ENCODE measurements at places on chromosomes 13 and 19.

- DNase-seq = no peak
Measured at GRCh38 chr19:30479231-30479630, 107.0 kb downstream of the ZNF536 start.

DNA sequence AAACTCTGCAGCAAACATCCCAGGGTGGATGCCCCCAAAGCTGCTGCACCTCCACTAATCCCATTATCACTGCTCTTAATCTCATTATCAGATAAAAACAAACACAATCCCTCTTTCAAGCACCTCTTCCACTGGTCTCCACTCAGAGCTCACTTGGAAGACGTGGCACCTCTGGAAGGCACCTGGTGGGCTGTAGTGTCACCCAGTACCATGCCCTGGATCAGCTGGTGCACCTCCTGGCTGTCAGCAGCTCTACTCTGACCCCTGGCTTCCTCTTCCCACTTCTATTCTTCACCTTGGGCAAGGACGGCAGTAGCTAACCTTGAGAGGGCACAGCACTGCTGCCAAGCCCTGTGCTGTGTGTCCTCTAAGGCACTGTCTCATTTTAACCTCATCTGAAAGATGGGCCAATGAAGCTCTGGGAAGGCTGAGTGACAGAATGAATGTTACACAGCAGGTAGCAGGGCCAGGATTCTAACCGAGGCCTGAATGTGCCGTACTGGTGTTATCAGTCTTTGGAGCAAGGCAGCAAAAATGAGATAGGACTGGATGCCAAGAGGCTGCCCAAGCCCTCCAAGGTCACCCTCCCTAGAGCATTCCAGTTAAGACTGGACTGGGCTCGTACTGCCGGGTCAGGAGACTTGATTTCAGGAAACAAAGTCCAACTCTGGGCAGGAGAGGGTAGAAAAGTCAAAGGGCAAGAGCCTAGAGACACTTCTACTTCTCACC is 7.4 kb downstream of the BRD4 start:
- no peak for DNase-seq

DNA sequence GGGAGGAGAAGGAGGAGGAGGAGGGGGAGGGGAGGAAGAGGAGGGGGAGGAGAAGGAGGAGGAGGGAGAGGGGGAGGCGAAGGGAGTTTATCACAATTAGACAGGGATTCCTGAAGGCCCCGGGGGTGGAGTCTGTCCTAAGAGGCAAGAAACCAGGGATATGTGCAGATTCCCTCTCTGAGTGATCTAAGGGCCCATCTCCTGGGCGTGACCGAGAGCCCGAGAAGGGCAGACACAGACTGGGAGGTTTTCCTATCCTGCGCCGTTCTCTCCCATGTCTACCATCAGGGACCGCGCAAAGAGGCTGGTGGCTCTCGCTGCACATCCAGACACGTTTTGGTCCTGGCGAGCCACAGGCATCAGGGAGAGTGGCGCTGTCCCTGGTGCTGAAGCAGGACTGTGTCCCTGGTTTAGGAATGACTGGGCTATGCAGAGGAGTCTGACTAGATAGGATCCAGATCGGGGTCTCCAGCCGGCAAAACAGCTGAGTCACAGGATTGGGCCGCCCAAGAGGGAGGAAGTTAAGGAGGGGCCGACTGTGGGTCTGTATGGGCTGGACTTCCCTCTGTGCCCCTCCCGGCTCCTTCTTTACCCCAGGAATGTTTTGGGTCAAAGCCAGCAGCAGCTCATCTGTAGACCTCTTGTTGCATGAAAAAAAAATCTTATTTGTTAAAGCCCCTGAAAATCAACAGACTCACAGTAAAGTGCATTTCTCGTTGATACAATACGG is 17.9 kb upstream of the ZNF175 start:
- DNase-seq = peak; percentile 0

DNA sequence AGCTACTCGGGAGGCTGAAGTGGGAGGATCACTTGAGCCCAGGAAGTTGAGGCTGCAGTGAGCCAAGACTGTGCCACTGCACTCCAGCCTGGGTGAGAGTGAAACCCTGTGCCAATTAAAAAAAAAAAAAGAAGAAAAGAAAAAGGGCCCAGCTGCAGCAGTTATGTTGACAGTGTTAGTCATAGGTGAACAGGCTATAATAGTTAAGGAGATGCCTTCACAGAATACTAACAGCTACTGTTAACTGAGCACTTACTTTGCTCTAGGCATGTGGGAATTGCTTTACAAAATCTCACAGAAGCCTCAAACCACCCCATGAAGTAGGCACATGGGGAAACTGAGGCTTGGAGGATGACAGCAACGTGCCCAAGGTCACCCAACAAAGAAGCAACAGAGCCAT is 3.9 kb downstream of the FBXO17 start:
- DNase-seq = no peak

- no peak for DNase-seq
Measured at GRCh38 chr13:74132152-74132775, 1.9 kb downstream of the KLF12 start.

DNA sequence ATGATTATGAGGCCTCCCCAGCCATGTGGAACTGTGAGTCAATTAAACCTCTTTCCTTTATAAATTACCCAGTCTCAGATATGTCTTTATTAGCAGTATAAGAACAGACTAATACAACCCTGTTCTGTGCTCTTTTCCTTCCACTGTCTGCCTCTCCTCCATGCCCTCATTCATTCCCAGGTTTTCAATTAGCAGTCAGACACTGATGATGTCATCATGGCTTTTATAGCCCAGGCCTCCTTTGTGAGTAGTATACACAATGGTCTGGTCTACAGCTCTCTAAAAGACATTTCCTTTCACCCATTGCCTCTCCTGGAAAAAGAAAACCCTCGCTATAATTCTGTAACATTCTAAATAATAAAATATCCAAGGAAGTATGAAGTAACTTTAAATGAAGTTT is 25.5 kb downstream of the FGF14 start:
- DNase-seq = no peak

- no peak for DNase-seq
Measured at GRCh38 chr13:36767276-36767675, 51.7 kb upstream of the RFXAP start.

- no peak for DNase-seq
Measured at GRCh38 chr19:33159893-33160292, 28.0 kb downstream of the WDR88 start.

DNA sequence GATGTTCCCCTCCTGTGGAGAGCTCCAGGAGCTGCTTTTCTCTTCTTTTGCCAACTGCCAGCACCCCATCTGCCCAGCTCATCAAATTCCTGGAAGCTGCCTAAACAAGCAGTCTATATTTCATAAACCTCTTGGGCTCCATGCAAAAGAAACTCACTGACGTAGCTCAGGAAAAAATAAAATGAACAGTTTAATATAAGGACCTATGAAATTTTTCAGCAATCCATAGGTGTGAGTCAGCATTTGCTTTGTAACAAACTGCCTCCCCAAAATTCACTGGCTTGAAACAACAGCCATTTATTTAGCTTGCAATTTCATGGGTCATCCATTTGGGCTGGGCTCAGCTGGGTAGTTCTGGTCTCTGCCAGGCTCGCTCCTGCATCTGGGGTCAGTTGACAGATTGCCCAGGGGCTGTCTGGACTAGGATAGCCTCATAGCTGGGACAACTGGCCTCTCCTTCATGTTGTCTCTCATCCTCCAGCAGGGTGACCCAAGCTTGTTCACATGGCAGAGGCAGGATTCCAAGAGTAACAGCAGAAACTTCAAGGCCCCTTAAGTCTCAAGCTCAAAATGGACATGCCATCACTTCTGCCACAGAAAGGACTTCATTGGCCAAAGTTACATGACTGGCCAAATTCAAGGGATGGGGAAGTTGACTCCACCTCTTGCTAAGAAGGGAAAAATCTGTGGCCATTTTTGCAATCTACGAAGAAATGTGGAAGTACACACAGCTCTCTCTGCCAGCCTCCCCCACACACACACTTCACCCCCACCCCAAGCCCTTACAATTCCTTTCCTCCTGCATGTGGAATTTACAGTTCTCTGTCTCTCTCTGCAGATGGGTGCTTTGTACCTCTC is 7.9 kb upstream of the PVR start:
- no peak for DNase-seq

DNA sequence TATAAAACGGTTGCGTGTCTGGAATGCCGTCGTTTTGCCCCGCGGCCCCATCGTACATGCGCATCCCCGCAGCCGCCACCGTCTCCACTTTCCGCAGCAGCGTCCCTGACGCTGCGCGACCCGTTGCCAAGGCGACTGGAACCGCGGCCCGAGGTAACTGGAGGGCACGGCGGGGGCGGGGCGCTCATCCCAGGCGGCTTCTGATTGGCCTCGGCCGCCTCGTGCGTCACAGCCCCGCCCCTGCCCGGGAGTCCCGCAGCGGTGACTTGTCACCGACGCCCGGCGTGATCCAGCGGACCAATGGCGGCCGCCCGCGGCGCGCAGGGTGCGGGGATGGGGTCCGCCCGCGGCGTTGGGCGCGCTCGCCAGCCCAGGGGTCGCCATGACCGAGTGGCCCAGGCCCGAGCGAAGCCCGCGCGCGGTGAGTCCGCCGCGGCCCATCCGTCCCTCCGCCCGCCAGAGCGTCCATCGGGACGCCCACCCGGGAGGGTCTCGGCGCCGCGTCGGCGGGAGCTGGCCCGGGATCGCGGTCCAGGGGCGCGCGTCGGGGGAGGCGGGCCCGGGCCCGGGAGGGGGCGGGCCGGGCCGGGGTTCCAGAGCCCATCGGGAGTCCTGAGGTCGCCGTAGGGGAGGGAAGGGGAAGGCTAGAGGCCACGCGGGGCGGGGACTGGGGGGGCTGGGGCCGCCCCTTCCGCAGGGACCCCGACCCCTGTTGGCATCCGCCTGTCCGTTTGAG is at the start of gene ZSCAN1:
ZSCAN1 (plus strand) TSS at position 285 of the 736 bp plus-strand sequence. CDS start 3,812 bp downstream, outside the sequence.
- DNase-seq = peak; percentile 89

DNA sequence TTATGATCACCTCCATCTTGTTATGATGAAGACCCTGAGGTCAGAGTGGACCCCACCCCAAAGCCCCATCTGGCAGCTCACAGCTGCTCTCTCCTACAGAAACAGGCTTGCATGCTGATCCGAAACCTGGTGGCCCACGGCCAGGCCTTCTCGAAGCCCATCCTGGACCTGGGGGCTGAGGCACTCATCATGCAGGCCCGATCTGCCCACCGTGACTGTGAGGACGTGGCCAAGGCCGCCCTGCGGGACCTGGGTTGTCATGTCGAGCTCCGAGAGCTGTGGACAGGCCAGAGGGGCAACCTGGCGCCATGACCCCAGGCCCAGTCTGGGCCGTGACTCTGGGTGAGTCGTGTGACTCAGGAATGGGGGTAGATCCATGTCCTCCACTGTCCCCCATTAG is 6.5 kb upstream of the SLC25A42 start:
- no peak for DNase-seq

- DNase-seq = peak; percentile 50
Measured at GRCh38 chr13:100235311-100235901, 146.5 kb downstream of the PCCA start.

GRCh38 chr13:98869408-98870090 is 108.3 kb downstream of the DOCK9 start:
- no peak for DNase-seq

- DNase-seq = no peak
Measured at GRCh38 chr19:7607212-7607873, 11.7 kb downstream of the CAMSAP3 start.

DNA sequence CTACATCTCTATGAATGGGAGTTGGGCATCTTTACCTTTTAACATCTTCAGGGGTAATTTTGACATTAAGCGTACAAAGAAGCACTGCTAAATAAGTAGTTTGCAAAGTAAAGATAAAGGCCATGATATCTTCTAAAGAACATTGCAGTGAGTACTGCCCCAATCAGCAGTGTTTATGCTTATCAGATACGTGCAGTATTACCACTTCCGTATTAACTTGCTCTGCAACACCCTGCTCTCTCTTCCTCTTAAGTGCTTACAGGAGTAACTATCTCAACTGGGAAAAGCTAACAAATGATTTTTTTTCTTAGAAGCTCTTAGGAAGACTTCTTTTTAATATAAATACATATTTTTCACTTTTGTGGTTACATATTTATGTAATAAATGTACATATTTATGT is 793.7 kb upstream of the SLC10A2 start:
- no peak for DNase-seq

- no peak for DNase-seq
Measured at GRCh38 chr13:28166257-28166656, 27.9 kb downstream of the PAN3 start.

- DNase-seq = no peak
Measured at GRCh38 chr19:29651622-29652394, 13.5 kb upstream of the PLEKHF1 start.

DNA sequence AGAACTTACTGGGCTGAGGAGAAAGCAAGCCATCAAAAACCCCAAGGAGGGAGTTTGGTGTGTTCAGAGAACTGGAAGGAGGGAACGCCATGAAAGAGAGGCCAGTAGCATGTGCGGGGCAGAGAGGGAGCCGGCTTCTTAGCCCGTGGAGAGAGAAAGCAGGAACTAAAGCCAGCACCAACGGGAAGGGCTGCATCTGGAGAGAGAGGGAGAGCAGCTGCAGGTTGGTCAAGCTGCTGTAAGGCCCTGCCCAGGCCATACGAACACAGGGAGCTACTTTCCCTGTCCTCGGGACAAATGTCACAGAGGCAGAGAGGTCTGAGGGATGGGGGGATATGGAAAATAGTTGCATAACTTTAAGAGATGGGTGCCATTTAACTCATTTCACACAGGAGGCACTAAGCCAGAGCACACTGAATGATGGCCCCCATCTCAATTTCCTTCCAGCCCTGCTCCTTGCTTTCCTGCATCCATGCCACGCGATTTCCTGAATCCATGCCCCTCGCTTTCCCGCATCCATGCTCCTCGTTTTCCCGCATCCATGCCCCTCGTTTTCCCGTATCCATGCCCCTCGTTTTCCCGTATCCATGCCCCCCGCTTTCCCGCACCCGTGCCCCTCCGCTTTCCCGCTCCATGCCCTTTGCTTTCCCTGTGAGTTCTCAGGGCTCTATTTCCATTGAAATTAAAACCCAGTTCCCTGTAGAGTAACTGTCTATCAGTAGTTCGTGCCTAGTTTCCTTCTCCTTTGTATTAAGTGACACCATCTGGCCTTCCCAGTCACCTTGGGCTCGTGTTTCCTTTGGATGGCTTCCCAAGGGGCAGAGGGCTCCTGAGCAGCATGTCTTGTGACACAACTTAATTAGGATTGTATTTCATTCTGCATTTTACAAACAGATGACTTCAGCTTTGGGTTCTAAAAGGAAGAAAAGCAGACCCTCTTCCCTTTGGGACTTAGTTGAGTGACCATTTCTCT is 31.5 kb upstream of the TPT1 start:
- DNase-seq = no peak

- no peak for DNase-seq
Measured at GRCh38 chr19:4369109-4369887, 25.9 kb downstream of the MPND start.

DNA sequence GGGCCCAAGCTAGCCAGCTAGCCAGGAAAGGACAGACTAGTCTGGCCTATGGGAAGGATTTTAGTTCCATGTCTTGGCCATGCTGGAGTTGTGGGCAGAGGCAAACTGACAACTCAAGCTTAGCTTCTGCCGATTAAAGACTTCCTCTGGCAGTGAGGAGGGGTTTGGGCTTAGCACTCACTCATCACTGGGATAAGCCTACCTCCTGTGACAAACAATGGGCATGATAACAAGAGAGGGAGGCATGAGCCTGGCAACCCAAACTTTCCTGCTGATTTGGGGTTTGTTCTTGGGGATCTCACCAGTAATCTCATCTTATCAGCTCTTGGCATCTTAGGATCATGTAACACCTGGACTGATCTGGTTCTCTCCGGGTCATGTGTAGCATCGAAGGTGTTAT is 83.6 kb downstream of the KL start:
- no peak for DNase-seq
